Activated naive CD4-positive, alpha-beta T cell (primary cell): ENCODE measurements at places on chromosomes 2 and 18.
A peak's percentile ranks its signal among the peaks of the same experiment; 100 is the strongest.

- DNase-seq, result no peak
Measured at GRCh38 chr2:113010088-113010487, 4.8 kb downstream of the IL36A start.

DNA sequence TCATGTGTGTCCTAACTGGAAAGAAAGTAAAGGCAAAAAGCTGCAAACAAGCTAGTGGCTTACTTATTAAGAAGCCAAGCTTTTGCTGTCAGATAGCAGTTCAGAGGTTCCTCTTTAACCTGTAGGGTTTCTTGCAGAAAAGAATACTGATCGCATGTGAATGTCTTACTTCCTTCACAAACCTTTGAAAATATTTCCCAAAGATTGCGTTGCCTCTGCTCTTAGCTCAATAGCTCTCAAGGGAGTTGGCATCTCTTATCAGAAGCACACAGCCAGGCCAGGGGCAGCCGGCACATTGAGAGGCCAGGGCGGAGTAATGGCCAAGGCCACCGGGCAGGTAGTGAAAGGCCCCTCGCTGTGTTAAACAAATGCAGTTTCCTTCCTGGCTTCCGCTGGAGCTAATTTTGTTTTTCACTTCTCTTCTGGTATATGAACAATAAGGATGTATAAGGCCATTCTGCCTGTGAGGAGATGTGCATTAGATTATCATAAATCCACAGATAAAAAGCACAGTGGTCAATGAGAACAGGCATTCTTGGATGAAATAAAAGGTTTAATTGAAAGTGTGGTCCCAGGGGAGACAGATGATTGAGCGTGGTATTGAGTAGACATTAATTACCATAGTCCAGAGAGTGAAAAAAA lies 542.4 kb upstream of the NRP2 start:
- no peak for DNase-seq

GRCh38 chr2:44116319-44116718 lies 52.4 kb upstream of the PPM1B start:
- no peak for DNase-seq

GRCh38 chr18:48948112-48949049 lies 2.4 kb downstream of the SMAD7 start:
- DNase-seq, result no peak

DNA sequence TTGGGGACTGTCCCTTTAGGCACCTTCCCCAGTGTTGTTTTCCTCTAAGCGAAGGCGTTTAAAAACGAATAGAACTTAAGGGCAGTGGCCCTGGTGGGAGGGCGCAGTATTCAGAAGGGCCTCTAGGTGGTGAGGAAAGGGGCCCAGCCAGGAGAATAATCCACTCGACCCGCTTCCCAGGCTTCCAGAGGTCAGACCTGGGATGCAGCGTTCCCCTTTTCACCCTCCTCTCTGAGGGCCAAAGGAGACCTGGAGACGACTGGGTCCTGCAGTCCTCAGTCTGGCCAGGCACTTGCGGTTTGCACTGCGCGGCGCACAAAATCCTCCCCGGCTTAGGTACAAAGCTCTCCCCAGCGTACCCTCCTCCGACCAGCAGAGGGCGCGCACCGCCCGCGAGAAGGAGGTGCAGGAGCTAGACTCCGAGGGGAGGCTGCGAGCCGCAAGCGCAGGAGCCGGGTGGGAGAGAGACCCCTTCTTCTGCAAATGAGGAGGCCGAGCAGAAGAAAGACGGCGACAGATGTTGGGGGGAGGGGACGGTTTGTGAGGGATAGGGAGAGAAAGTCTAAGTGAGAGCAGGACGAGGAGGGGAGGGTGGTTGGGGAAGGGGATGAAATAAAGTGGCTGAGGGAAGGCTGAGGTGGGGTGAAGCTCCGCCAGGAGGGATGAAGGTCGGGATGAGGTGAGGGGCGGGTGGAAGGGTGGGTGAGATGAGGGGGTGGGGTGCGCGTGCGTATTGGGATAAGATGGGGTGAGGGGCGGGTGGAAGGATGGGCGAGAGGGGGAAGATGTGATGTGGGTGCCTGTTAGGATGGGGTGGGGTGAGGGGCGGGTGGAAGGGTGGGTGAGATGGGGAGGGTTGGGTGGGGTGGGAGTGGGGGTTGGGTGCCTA lies 4.9 kb downstream of the FEV start:
- DNase-seq, result peak; percentile 77

DNA sequence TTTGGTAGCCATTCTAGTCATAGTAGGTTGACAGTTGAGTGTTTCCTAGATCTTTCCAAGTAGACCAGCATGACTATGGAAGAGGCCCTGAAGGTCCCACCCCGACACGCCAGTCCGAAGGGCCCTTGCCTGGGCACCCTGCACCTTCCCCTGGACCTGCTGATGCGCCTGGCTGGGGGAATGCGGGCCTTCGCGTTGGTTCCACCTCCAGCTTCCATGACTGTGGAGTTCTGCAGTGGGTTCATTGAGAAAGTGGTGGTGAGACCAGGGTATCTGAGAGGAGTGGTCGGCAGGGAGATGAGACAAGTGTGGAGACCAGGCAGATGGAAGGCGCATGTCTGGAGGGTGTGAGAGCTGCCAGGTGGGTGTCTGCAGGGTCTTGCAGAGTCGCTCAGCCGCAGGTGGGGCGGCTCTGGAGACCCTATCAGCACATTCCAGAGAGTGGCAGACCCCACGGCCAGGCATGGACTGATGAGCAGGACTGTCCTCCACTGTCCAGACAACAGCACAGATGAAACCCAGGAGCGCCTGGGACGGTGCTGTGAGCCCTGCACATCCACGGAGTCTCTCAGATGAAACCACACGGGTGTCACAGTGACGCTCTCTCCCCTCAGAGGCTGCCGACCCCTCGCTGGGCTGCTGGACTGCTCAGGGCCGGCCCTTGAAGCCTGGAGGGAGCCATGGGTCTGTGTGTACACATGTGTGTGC lies 182.5 kb upstream of the HDAC4 start:
- no peak for DNase-seq

DNA sequence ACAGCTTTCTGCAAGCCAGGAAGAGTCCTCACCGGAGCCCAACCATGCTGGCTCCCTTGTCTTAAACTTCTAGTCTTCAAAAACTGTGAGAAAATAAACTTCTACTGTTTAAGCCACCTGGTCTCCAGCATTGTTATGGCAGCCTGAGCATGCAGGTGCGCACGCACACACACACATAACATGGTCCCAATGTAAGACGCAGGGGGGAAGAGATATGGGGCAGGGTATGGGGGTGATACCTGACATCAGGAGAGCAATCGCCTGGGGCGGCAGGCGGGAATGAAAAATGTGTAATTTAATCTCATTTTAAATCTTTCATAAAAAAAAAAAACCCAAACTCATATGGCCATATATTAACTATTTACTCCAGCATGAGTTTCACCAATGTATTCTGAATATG lies 18.0 kb downstream of the HJURP start:
- no peak for DNase-seq

DNA sequence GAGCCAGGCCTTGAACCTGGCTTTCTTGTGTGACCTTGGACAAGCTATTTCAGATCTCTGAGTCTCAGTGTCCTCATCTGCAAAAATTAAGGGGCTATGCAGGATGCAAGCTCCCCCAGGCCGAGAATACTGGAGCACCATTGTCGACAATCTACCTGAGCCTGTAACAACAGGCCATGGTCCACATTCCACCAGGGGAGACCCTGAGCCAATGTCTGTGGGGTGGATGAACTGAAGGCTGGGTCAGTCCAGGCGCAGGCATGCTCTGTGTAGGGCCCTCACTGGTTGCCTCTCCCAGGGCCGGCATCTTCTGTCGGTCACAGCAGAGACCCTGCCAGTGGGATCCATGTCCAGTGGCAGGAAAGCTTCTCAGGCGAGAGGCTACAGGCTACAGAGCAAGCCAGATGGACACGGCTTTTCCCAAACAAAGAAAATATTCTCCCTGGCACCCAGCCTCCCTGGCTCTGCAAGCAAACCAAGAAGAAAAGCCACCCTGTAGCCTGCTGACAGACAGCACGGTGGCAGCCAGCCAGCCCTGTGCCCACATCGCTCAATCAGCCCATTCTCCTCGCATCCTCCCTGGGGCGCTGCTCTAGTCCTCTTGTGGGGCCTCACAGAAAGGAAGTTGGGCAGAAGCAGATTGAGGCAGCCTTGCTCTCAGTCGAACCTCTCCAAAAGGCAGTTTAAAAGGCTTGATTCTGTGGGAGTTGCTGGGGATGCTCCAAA lies 48.7 kb upstream of the FZD7 start:
- no peak for DNase-seq

GRCh38 chr2:12842917-12843316 lies 126.2 kb downstream of the TRIB2 start:
- no peak for DNase-seq

DNA sequence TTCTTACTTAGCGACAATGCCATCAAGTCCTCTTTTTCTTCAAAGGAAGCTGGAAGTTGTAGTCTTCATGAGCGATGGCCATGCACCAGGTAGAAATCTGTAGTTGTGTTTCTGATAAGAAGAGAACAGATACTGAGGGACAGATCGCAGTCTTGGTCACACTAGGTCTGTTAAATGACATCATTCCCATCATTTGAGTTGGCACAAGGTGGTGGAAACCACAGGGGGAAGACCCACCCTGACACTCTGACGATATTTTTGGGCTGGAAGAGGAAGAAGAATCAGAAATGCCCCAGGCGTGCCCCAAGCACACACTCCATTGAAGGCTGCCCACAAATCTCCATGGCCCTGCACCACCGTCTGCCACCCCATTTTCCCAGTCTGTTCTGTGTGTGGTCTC lies 89.0 kb upstream of the BOD1L2 start:
- no peak for DNase-seq

DNA sequence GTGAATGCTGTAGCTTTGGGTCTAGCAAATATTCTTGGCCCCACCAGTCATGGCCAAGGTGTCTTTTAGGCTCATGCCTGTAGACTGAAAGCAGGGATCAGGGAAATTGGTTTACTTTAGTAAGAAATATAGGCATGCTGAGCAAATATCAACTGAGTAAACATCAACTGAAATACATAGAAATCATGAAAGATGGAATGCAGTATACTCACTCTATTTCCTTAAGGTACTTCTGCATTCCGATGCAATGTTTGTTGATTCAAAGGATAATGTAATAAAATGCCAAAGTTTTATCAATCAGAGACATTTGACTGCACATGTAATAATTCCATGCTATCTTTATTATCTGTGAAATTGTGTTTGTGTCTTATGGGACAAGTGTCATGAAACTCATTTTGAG lies 19.6 kb upstream of the IL1R1 start:
- no peak for DNase-seq

GRCh38 chr2:110677530-110678456 lies at the start of gene BUB1:
Gene BUB1, minus strand, starts transcription at chr2:110678063. Its CDS starts 68 bp downstream, at chr2:110677995.
- DNase-seq, result peak; percentile 86

DNA sequence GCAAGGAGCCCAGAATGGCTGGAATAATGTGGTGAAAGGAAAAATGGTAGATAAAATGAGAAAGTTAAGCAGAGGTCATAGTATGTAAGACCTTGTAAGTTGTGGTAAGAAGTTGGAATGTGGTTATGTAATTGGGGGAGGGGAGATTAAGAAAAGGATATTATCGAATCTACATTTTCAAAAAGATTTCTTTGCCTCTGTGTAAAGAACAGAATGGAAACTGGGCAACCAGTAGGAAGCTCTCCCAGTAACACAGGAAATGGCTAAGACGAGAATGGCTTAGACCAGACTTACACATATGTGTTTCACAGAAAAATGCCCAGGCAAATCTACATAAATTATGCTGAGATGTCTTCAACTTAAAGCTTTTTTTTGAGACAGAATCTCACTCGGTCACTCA lies 13.2 kb downstream of the MEMO1 start:
- no peak for DNase-seq

GRCh38 chr2:164841719-164842623 lies at the start of gene COBLL1:
Gene COBLL1, minus strand, starts transcription at chr2:164841823. Its CDS starts 627 bp downstream, at chr2:164841196.
- DNase-seq, result no peak

GRCh38 chr18:8951491-8951890 lies 151.0 kb upstream of the NDUFV2 start:
- no peak for DNase-seq

DNA sequence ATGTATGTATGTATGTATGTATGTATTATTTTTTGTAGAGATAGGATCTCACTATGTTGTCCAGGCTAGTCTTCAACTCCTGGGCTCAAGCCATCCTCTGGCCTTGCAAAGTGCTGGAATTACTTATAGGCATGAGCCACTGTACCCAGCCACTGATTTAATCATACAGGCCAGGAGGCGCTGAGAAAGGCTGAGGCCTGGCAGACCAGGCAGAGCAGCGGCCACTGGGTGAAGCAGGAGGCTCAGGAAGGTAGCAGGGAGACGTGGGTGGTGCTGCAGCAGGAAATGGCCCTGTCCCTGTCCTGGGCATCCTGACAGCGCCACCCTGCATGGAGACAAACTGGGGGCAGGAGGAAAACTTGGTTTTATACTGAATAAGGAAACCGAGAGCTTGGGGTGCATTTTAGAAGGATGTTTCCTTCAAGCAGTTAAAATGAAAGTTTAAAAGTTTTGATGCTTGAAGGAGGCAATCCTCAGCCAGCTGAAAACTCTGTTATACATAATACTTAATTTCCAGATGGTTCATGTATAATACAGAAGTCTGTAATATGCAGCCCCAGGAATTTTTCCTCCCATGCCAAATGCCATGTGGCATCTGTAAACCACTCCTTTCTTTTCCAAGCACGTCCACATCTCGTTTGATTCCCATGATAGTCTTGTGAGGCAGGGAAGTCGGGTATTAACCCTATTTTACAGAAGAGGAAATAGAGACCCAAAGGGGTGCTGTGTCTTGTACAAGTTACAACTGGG lies 182.4 kb downstream of the CELF4 start:
- DNase-seq, result no peak

GRCh38 chr2:20186078-20186854 lies 38.7 kb downstream of the SDC1 start:
- DNase-seq, result no peak

- DNase-seq, result no peak
Measured at GRCh38 chr2:149612122-149612521, 24.5 kb upstream of the MMADHC start.

- DNase-seq, result no peak
Measured at GRCh38 chr2:17958466-17959092, 80.1 kb downstream of the KCNS3 start.

DNA sequence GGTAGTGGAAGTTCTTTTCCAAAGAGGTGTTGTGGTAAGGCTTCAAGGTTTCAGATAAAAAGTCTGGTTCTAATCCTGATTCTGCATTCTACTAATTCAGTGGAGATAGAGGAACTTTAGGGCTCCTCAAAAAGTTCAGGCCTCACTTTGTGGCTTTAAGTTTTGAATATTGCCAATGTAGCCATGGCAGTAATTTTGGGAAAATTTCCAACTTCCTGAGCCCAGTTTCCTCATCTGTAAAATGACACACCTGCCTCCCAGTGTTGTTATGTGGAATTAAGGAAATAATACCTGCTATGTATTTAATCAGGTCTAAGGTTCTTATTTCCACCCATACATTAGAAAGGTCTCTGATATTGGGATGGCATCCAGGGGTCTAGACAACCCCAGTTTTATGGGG lies 147.6 kb upstream of the ITGA6 start:
- DNase-seq, result no peak

DNA sequence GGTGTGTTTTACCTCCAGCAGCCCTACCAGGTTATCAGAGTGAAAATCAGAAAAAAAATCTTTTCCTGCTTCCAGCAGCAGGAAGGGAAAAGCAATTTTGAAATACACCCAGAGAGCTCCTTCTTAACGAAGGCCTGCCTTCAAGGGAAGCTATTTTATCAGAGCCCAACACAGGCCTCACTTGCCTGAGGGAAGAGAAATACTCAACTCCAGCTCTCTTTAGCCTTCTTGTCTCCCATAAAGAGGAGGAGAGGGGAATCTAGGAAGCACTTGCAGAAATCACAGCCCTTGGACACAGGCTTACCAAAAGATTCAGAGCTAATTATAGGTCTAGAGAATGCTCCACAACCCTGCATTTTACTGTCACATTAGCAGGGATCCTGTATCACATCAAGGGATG lies 896.1 kb upstream of the CNTNAP5 start:
- no peak for DNase-seq

GRCh38 chr2:42964439-42965083 lies 172.2 kb upstream of the HAAO start:
- DNase-seq, result no peak
